ENCODE measurements at places on chromosomes 6 and 20.
A peak's percentile ranks its signal among the peaks of the same experiment; 100 is the strongest.

GRCh38 chr6:26329763-26330511 is 35.1 kb upstream of the BTN3A2 start:
- no peak for DNase-seq

GRCh38 chr20:63968136-63968927 is 1.4 kb downstream of the ZNF512B start:
- no peak for DNase-seq

- no peak for DNase-seq
Observed at GRCh38 chr6:81309811-81310210, 442.7 kb downstream of the TENT5A start.

GRCh38 chr6:163494279-163494727 is 79.8 kb downstream of the QKI start:
- no peak for DNase-seq

- DNase-seq: no peak
Observed at GRCh38 chr6:39731565-39731964, 6.4 kb upstream of the KIF6 start.

DNA sequence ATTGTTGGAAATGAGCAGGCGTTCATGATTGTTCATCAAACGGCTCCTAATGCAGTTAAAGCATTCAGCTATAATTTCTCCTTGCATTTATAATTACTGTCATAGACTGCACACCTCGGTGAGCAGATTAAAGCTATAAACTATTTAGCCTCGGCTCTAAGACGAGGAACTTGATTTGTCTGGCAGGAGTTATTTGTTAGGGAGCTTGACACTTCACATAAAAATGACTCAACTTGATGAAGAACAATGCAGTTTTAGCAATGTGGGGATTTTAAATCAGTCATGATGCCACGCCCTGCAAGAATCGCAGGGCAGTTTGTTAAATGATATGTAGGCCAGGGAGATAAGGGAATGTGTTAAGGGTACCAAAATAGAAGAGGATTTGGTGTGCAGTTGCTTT is 290.2 kb downstream of the TSHZ2 start:
- DNase-seq: no peak

DNA sequence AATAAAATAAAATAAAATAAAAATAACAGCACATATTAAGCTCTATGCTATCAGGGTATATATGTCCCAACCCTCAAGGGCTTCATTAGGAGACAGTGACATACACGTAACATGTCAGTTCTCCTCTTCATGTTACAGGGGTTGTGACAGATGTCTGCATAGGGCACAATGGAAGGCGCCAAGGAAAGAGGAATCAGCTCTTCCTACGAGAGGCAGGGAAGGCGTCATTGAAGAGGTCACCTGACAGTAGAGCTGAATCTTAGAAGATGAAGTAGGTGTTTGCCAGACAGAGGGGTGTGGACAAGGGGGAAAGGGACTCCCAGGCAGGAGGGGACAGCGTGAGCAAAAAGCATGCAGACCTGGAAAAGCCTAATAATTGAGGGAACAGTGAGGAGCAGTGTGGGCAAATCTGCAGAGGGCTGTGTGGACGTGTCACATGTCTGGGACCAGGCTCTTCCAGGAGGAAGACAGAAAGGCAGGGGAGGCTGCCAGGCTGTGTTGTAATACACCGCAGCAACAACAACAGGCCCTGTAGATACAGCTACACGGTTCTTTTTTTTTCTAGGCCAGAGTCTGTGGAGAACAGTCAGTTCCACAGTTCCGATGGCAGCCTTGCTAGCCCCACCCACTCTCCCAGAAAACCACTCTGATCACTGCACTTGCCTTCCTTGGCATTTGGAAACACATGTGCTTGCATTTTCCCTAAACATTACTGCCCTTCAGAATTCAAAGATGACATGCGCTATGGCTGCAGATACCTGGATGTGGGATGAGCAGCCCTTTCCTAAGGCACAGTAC is 2.5 kb upstream of the FKBP5 start:
- peak; percentile 4 for DNase-seq

- DNase-seq: no peak
Observed at GRCh38 chr20:10336959-10337729, 96.9 kb downstream of the MKKS start.

- no peak for DNase-seq
Observed at GRCh38 chr20:50344232-50345071, 153.8 kb downstream of the CEBPB start.

DNA sequence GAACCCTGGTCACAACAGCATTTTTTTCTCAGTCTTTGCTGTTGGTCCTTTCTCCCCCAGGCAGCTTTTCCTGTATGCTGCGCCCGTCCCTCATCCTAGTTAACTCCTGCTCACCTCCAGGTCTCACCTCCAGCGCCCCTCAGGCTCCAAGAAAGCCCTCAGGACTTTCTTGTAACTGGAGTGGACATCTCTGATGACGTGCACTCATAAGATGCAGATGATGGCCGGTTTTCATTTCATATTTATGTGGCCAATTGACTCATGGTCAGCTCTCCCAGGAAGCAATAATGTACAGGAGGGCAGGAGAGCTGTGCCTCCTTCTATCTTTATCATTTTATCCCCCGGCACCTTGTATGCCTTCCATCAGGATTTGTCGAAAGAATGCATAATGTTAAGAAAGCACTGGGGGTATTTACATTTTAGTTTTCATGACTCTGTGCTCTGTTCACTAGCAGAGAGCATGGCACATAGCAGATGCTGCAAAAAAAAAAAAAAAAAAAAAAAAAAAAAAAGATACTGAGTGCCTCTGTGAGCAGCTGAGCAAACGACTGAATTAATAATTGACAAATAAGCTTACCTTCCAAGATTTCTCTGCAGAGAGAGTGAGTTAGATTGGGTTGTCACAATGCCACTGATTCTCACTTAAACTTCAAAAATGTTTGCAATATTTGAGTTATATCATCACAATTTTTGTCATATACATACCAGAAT is 170.2 kb downstream of the DOK5 start:
- DNase-seq: no peak

DNA sequence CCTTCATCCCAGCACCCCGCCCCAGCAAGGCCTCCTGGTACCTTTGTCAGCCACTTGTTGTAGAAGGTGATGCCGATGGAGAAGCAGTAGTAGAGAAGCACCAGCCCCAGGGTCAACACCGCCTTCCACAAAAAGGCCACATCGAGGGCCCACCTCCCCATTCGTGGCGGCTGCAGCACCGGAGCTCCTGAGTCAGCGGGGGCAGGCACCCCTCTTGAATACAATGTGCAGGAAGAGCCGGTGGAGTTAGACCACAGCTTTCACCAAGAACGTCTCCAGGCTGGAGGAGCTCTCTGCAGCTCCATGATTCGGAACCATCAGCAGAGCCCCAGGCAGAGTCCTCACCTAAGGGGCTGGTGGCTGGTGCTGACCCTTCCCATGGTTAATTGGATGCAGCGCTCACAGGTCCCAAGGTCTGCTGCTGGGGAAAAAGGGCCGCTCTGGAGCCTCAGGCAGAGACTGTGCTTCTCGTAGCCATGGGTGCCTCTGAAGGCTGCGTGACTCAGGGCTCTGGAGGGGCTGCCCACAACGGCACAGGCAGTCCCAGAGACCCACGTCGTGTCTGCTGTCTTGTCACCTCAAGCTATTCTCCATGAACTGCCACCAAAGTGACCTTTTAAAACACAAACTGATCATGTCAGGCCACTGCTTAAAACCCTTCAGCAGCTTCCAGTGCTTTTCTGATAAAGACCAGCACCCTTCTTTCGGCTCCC is 47.9 kb downstream of the ELMO2 start:
- no peak for DNase-seq

DNA sequence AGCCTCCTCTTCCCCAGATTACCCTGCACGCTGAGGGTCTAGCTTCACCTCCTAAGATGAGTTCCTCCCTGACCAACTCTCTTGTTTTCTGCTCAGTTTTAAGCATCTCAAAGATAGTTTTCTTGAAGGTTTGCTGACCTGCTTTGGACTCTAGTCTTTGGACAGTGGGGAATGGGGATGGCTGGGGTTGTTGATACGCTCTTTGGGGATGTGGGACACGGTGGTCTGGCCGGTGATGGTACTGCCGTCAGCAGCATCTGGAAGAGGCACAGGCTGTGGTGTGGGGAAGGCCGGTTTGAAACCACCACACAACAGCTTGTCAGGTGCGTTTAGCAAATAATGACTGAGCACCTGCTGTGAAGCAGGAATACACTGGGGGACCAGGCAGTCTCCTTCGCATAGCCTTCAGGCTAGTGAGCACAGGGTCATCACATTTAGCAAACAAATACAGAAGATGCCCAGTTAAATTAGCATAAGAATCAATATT is 94.1 kb downstream of the TMEM242 start:
- DNase-seq: no peak

DNA sequence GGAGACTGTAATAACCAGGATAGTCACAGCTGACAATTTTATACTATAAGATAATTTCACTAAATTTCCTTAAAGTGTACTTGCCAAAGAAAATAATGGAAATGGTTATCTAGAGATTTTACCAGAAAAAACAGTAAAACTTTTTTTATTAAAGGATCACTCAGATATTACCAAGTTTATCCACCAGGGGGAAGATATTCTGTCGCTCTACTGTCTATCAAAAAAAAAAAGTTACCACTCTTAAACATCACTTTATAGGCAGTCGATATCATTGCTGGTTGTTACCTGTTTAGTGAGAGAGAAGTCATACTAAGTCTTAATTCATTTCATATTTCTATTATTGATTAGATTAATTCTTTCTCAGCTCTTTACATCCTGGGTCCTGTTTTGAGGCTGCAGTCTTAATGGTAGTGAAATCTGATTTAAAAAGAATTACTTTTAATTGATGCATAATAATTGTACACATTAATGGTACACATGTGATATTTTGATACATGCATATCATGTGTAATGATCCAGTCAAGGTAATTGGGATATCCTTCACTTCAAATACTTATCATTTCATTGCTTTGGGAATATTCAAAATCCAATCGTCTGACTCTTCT is 18.9 kb downstream of the L3MBTL3 start:
- no peak for DNase-seq

DNA sequence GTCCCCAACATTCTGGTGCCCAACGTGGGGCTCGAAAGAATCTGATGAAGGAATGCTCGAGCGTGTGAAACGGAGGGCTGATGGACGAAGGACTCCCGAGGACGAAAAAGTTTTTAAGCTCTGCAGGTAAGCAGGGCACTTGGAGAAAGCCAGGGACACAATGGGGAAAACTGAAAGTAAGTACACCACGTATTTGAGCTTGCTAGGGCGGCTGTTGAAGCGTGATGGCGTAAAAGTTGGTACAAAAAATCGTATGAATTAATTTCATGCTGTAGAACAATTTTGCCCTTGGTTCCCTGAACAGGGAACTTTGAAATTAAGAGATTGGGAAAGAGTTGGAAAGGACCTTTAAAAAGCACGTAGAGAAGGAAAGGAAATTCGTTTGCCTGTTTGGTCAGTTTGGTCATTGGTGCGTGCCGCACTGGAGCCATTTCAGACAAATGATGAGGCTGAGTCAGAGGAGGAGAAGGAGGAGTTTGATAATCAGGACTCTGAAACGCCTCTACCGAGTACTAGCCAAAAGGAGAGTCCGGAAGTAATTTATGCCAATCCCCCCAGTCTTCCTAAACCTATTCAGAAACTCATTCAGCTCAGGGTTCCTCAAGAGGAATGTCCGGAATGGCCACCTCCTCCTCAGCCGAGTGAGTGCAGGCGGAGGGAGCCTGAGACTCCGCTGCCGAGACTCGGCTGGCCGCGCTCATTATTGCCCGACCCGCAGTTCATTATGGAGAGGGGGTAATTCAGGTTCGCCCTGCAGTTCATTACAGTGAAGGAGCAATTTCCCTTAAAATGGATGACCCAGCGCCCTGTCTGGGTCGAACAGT is 59.2 kb upstream of the PRSS16 start:
- no peak for DNase-seq

- DNase-seq: no peak
Observed at GRCh38 chr6:81820980-81821379, 68.5 kb upstream of the TENT5A start.

DNA sequence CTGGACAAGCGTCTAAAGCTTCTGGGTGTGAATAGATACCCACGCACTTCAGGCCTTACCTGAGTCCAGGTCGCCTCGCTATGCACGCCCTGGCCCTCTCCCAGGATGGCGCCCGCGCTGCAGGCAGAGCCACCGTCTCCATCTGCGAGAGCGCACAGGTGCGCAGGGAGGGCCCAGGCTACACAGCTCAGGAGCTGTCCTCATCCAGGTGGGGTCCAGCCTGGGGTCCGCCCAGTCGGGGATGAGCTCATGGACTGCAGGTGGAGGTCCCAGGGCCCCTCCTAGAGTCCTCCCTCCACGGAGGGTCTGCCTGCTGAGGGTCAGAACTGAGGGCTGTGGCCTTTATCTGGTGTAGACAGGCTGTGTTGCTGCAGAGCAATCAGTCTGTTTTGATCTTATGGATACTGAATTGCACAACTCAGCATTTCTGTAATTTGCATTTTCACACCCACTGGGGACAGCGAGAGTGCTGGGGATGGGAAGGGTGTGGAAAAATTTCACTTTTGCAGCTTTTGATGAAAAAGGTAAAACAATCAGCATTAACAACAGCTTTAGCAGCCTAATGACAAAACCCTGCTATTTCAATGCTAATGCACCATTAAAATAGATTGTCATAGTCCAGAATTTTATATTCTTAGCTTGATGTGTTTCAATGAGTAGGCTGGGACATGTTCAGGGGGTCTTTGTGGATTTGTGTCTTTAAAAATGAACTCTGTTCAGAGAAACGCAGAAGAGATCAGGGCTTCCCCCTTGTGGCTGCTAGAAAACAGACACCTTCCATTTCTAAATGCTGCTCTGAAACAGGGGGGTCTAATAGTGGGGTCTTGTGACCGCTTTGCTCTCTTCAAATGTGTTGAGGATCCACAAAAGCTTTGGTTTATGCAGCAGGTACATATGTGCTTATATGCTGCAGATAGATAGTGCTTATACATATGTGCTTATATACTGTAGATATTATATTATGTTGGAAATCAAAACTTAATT is 77.8 kb upstream of the PHACTR3 start:
- no peak for DNase-seq

DNA sequence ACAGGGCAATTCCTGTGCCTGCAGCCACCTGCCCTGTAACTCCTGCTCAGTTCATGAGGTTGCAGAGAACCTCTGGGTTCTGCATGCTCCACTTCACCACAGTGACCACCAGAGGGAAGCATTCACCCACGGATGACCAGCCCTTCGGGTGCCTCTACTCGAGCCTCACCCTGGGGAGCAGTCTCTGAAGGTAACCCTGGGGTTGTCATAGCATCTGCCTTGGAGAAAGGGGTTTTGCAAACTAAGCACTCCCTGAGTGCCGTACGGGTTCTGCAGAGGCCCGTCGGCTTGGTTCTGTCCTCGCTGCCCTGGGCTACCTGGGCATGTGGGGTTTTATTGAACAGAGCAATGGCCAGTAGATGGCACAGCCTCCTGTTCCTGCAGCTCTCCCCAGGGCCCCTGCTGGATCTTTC is 10.2 kb upstream of the CST5 start:
- peak; percentile 17 for DNase-seq

GRCh38 chr20:46402331-46402811 is 4.0 kb downstream of the ELMO2 start:
- DNase-seq: peak; percentile 24

GRCh38 chr6:38625217-38625616 is 14.5 kb downstream of the BTBD9 start:
- DNase-seq: no peak

DNA sequence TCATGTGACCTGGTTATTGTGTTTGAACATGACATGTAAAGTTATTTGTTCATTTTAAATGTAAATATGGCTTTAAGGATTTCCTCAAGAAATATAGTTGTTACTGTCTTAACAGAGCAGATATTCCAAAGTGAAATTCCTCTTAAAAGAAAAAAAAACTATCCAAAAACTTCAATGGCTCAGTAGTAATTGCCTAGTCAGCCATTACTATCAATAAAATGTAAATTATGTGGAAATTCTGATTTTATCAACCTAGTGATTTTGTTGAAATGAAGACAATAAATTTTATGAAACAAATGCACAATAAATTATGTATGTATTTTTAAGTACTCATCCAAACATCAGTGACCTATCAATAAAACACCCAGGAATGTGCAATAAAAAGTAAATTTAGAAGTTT is 463.3 kb downstream of the TENT5A start:
- no peak for DNase-seq

Data from amygdala (tissue), 56 donors.